NCI-H1092 (cell line): ENCODE measurements at places on chromosomes 3 and 15.
A peak's percentile ranks its signal among the peaks of the same experiment; 100 is the strongest.

GRCh38 chr3:172347895-172348679 lies 100.2 kb downstream of the GHSR start:
- DNase-seq = no peak

DNA sequence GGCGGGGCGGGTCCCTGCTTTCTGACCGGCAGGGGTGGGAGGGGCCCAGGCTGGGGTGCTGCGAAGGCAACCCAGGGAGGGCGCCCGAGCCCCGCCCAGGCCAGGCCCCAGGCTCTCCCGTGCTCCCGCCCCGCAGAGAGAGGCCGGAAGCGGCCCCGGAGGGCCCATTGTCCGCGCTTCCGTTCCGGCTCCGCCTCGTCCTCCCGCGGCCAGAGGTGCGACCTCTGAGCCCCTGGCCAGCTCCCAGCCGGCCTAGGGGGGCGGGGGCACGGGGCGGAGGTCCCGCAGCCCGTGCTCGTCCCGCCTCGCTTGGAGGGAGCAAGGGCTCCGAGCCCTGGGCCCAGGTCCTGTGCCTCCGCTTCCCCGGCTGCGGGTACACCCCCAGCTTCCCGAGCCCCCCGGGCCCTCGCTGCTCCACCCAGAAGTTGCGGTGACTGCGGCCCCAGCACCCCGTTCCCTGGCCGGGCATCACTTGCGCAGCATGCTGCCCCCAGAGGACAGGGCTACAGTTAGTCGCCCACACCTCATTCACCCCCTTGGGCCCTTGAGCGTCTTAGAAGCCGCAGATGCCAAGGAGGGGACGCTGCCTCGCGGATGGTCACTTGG lies 20.4 kb upstream of the PLXND1 start:
- DNase-seq = peak; percentile 29

- no peak for DNase-seq
Observed at GRCh38 chr3:62604751-62605351, 231.5 kb upstream of the FEZF2 start.

DNA sequence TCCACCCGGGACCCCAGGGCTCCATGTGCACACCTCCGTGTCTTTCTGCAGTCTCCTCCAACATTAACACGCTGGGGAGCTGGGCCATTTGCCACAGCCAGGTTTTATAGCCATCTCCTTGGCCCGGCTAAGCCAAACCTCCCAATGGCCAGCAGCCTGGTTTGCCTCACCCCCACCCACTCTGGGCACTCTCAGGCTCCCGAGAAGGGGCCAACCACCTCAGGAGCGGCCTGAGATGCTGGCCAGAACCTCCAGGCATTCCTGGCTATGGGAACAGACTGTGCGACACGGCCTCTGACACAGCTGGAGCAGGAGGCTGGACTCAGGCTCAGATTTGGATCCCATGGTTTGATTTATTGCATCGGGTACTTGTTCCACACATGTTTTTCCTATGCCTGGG lies 289.7 kb downstream of the RPLP1 start:
- no peak for DNase-seq

DNA sequence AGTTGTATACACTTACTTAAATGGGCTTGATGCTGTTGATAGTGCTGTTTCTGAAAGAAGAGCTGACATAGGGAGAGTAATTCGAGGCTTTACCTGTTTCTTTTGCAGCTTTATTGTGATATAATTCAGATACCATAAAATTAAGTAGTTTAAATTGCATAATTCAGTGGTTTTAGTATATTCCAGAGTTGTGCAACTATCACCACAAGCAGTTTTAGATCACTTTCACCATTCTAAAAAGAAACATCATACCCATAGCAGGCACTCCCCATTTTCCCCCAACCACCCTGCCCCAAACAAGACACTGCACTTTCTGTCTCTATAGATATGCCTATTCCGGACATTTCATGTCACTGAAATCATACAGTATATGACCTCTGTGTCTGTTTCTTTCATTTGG lies 98.5 kb downstream of the MTHFS start:
- no peak for DNase-seq

DNA sequence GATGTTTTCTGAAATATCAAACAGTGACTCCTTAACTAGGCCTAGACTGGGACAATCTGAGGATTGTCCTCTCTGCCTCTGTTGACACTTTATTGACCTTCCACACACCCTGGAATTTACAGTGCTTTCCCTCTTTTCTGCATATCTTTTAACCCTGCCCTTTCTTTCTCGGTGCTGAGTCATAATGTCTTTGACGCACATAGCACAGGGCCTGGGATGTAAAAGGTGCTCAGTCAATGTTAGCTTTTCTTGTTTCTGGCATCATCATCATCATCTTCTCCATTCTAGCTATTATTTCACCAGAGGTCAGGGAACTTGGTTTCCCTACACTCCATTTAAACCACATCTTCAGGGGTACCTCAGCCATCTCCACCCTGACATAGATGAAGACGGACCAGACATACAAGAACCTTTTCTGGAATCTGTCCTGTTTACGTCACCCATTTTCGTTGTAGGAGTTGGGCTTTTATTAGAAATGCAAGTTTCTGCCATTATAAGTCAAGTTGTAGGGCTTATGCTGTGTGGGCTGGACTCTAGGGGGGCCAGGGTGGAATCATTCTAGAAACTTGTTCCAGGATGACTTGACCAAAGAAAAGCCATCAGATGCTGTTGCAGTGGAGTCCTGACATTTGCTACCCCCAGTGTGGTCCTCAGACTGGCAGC lies 46.6 kb downstream of the ZBTB38 start:
- DNase-seq = no peak

DNA sequence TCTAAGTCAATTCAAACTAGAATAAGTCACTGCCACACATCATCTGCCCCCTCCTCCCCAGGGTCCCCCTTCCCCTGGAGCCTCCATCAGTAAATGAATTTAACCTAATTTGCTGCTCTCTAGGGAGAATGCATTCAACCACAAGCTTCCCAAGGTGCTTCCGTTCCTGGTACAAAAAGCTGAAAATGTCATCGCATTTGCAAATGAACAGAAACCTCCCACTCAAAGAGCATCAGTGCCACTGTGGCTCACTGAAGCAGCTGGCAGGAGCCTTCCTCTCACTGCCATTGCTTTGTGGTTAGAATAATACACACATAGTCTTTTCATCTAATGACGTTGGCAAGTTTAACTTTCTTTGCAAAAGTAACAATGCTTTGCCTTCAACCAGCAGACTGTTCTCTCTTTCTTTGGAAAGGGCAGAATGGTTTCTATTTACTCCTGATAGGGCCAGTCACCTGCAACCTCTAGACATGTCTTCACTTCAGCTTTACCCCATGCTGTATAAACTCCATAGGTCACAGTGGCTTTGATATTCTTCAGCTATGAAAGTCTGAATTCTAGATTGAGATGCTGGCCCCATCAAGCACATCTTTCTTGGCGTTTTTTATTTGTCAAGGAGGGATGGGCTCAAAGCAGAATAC lies 238.1 kb downstream of the CPNE4 start:
- no peak for DNase-seq

DNA sequence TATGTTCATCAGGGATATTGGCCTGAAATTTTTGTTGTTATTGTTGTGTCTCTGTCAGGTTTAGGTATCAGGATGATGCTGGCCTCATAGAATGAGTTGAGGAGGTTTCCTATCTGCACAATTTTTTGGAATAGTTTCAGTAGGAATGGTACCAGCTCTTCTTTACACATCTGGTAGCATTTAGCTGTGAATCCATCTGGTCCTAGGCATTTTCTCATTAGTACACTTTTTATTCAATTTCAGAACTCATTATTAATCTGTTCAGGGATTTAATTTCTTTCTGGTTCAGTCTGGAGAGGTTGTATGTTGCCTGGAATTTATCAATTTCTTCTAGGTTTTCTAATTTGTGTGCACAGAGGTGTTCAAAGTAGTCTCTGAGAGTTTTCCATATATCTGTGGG lies 57.0 kb downstream of the STRIT1 start:
- no peak for DNase-seq

- no peak for DNase-seq
Observed at GRCh38 chr3:65675011-65675410, 363.7 kb downstream of the MAGI1 start.

DNA sequence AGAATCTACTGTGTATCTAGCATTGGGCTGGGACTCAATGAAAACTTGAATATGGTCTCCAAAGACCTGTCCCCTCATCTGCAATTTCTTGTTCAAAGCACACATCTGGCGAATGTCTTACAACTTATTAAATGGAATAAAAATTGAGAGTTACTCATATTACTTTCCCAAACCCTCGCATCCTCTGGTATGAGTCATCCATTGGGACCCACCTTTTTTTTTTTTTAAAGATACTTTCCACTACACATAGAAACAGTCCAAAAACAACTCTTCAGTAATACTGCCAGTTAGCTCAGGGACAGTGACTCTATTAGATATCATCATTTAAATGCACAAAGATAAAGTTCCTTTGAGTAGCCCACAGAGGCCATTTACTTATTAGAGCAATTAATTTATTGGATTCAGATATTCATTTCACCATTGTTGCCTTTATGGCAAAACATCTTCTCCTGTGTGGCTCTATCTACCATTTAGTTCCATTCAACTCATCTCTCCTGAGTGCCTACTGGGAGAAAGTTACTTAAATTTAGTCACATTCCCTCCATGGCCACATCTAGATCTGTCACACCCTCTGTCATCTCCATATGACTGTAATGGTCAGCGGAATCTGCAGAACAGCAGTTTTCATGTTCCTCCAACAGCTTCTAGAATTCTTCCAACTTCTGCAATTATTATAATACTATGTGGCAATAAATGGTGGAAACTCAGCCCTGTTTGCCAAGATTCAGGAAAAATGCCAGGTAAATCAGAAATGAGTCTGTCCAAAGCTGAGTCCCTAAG lies 77.9 kb upstream of the ARHGEF3 start:
- DNase-seq = no peak

- DNase-seq = no peak
Observed at GRCh38 chr15:81532001-81532400, 158.0 kb upstream of the TMC3 start.

GRCh38 chr3:56787784-56788256 lies 13.9 kb downstream of the ARHGEF3 start:
- DNase-seq = no peak

GRCh38 chr3:187828579-187829452 lies 83.5 kb upstream of the BCL6 start:
- DNase-seq = no peak

GRCh38 chr15:48800811-48801455 lies 9.9 kb downstream of the CEP152 start:
- no peak for DNase-seq

GRCh38 chr3:171506743-171507319 lies 46.6 kb upstream of the TNIK start:
- no peak for DNase-seq

- DNase-seq = no peak
Observed at GRCh38 chr3:183210341-183210740, 42.7 kb upstream of the B3GNT5 start.

DNA sequence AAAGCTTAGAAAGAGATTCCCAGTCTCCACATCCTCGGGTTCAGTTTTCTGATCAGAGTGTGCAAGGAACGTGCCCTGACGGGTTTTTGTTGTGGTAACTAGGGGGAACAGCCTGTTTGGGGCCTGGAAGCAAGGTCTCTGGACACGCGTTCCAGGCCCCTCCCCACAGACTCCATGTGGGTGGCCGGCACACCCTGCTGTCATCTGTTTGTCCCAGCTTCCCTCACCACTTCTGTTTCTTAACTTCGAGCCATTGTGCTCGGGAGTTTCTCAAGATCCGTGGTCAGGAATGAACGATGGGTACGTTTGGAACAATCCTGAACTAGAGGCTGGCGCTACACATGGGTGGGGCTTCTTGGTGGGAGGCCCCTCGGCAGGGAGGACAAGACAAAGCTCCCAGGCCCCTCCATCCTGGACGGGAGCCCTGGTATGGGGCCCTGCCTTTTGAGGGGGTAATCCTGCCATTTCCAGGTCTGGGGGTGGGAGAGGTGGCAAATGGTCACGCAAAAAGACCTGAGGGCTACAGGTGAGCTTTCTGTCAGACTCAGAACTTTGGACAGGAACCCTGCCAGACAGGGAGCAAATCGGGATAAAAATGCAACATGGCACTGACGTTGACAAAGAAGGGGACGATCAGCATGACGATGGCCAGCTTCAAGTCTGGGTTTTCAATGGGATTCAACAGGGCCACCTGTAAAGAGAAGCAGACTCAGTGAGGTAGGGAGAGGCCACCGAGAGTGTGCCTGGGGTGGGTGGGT lies 8.5 kb upstream of the MUSTN1 start:
- no peak for DNase-seq

GRCh38 chr3:150439657-150440056 lies 31.6 kb downstream of the TSC22D2 start:
- DNase-seq = no peak

- DNase-seq = peak; percentile 29
Observed at GRCh38 chr3:15120986-15121385, 22.0 kb upstream of the RBSN start.

GRCh38 chr3:69510481-69511030 lies 124.7 kb upstream of the FRMD4B start:
- no peak for DNase-seq

DNA sequence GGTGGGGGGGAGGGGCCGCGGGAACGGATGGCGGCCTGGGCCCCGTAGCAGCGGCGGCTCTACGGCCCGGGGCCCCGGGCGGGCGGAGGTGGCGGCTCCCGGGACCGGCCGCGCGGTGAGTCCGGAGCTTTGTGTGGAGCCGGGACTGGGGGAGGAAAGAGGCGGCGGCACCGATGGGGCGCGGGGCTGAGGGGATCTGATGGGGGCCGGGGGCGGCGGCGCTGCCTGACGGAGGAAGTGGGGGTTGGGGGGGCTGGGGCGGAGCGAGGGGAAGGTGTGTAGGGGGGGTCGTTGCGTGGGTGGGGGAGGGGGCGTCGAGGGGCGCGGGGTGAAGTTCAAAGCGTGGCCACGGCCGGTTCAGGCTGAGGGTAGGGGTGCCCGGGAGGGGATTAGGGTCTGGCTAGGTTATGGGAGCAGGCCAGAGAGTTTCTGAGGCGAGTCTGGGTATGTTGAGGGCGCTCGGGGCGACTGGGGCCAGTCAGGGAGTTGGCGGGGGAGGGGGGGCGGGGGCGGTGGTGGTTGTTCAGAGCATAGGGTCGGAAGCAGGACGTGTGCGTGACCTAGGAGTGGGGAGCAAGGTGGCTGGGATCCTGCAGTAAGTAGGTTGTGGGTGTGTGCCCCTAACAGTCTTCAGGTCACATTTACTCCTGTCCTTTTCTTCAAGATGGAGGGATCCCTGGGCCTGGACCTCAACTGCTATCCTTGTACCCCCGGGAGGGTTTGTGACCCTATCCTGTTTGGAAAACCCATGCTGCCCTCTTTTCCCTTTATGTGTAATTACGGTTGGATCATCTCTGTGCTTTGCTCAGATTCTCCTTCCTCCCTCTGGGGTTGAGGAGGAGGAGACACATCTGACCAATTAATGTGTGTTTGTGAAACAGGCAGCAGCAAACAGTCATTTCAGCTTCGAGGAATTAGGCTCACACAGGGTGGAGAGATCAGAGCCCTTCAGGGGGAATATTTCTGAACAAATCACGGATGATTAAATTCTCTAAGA lies 644 bp downstream of the ZNF609 start:
- DNase-seq = no peak

- DNase-seq = no peak
Observed at GRCh38 chr3:155184011-155184410, 103.9 kb downstream of the MME start.

DNA sequence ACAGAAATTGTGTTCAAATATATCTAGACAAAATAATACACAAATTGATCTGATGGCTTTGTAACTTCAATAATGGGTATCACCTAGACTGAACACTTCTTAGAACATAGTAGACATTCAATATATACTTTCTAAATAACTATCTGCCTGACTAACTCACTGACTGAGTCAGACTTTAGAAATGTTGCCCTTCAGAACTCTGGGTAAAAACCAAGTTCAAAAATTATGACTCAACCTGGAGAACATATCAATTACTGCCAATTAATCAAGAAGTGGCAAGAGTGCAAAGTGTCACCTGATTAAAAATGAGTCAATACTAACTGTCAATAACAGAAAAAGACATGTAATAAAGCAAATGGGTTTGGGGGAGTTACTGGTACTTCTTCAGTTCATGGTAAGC lies 144.6 kb upstream of the TMCO5A start:
- no peak for DNase-seq
